SK-MEL-5 (cell line): ENCODE measurements at places on chromosomes 3 and 15. TPM values are rescaled to one million over a fixed set of nuclear protein-coding genes. Genes with fewer than 3 reads are reported as not detected.

Gene TRPM1
- total RNA-seq, result 105 and 109 TPM in 2 replicates

Gene PLSCR4
- total RNA-seq, result 3.2 and 4.5 TPM in 2 replicates

Gene AP3B2
- total RNA-seq, result 0.74 and 1.5 TPM in 2 replicates

Gene SCG3
- total RNA-seq, result 0.37 and 0.67 TPM in 2 replicates

Gene OXTR
- total RNA-seq, result 0.03 and 0.61 TPM in 2 replicates

Gene SLC28A1
- total RNA-seq, result not detected in 2 replicates

Gene SRGAP3
- 2.1 and 3.0 TPM in 2 replicates for total RNA-seq

Gene HHATL
- total RNA-seq, result not detected in 2 replicates

Gene ITIH4
- 0.21 TPM in 1 of 2 replicates, not detected in the other for total RNA-seq

Gene GOLGA6L22
- not detected in 2 replicates for total RNA-seq

- DNase-seq, result no peak
Measured at GRCh38 chr3:71587958-71588357, 4.4 kb upstream of the FOXP1 start.

GRCh38 chr3:149538371-149538770, 63.9 kb downstream of the TM4SF4 start:
- no peak for DNase-seq

DNA sequence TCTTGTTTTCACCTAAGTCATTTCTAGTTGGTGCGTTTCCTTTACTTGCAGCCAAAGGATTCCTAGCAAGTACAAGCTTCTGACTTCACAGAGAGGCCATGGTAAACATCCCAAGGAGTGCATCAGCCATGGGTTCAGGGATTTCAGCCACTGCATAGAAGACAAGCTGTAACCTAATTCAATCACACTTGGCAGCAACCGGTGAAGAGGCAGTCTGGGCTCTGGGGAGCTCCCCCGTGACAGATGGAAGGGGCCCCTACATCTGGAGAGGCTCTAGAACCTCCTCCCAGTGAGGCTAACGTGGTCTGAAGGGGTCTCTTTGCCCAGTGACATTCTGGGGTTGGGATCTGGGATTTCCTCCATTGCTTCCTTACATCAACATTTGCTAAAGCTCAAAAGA, 8.4 kb upstream of the SNRPA1 start:
- no peak for DNase-seq

DNA sequence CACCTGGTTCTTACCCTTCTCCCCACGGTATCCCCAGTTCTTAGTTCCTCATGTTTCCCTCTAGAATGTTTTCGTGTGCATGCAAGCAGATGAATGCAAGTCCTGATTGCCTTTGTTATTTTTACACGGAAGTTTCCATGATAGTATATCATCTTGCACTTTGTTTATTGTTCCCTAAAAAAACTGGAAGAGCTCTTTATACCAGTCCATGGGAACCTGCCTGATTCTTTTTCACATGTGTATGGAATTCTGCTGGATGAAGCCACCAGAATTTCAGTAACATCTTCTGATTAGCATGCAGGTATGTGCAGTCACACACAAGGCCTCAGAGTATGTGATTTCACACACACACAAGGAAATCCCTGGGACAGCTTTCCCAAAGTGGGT, 16.0 kb upstream of the LRRK1 start:
- no peak for DNase-seq

GRCh38 chr3:65996589-65996988, 42.1 kb downstream of the MAGI1 start:
- no peak for DNase-seq

DNA sequence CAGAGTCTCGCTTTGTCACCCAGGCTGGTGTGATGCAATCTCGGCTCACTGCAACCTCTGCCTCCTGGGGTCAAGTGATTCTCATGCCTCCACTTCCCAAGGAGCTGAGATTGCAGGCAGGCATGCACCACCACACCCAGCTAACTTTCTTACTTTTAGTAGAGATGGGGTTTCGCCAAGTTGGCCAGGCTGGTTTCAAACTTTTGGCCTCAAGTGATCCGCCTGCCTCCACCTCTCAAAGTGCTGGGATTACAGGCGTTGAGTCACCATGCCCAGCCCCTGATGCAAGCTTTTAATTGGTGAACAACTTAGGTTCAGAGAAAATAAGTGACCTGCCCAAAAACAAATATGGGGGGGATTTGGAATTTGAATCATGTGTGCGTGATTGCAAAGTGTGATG, 246.2 kb downstream of the LRTM1 start:
- DNase-seq, result no peak

- DNase-seq, result no peak
Measured at GRCh38 chr3:28669870-28670269, 321.2 kb upstream of the AZI2 start.

- no peak for DNase-seq
Measured at GRCh38 chr15:95446854-95447253, 883.6 kb upstream of the NR2F2 start.

DNA sequence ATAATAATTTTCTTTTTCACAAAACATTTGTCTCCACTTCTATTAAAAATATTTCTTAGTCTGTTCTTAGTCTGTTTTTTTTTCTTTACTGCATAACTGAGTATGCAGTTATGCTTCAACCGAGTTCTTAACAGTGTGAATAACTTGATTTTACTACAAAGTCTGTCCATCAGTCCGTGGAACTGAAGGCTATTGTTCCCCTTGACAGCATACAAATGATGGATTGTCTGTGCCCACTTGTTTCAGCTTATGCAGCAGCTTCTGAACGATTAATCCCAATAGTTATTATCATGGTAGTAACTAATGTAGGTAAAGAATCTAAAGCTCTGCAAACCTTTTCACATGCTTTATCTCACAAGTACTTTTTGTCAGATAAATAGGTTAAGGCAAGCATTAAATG, 150.7 kb downstream of the SSR3 start:
- DNase-seq, result peak; percentile 13

- DNase-seq, result no peak
Measured at GRCh38 chr3:161064413-161064812, 40.7 kb downstream of the B3GALNT1 start.

GRCh38 chr3:172634948-172635347, 75.9 kb downstream of the NCEH1 start:
- no peak for DNase-seq

GRCh38 chr3:24363242-24363641, 131.4 kb downstream of the THRB start:
- no peak for DNase-seq

- DNase-seq, result no peak
Measured at GRCh38 chr3:190541560-190541959, 27.7 kb downstream of the IL1RAP start.

DNA sequence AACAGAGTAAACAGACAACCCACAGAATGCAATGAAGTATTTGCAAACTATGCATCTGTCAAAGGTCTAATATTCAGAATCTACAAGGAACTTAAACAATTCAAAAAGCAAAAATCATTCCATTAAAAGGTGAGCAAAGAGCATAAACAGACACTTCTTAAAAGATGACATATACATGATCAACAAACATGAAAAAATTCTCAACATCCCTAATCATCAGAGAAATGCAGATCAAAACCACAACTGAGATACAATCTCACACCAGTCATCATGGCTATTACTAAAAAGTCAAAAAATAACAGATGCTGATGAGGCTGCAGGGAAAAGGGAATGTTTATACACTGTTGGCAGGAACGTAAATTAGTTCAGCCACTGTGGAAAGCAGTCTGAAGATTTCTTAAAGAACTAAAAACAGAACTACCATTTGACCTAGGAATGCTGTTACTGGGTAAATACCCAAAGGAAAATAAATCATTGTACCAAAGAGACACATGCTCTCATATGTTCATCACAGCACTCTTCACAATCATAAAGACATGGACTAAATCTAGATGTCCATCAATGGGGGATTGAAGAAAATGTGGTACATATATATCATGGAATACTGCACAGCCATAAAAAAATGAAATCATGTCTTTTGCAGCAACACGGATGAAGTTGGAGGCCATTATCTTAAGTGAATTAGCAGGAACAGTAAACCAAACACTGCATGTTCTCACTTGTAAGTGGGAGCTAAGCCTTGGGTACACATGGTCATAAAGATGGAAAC, 393.3 kb upstream of the CBLB start:
- DNase-seq, result no peak

GRCh38 chr3:184633237-184633579, 71.6 kb downstream of the EPHB3 start:
- no peak for DNase-seq

- no peak for DNase-seq
Measured at GRCh38 chr3:143120716-143121240, 1.2 kb downstream of the CHST2 start.

DNA sequence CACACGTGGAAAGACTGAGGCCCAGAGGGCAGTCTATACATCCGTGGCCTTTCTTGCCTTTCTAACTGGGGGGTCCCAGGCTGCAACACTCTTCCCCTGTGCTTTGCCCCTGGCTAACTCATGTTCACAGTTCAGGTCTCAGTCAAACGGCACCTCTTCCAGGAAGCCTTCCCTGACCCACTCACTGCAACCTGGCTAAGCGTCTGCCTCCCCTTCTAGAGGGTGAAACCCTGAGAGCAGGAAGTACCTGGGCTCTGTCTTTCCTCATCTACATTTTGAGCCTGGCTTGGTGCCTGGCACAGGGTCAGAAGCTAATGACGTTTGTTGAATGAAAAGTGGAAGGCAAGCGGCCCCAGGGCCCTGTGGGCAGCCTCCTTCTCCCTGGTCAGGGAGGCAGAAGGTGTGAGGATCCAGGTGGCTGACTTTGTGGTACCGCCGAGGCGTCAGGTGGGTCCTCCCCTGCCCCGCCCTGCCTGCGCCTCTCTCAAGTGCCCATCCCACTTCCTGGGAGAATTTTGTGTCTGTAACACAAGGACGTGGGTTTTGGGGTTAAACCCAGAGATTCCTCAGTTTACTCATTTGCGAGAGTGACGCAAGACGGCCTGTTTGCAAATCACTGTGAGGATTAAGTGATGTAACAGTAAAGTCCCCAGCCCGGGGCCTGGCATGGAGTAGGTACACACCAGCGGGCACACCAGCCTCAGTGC, 32.1 kb downstream of the DNASE1L3 start:
- DNase-seq, result no peak

DNA sequence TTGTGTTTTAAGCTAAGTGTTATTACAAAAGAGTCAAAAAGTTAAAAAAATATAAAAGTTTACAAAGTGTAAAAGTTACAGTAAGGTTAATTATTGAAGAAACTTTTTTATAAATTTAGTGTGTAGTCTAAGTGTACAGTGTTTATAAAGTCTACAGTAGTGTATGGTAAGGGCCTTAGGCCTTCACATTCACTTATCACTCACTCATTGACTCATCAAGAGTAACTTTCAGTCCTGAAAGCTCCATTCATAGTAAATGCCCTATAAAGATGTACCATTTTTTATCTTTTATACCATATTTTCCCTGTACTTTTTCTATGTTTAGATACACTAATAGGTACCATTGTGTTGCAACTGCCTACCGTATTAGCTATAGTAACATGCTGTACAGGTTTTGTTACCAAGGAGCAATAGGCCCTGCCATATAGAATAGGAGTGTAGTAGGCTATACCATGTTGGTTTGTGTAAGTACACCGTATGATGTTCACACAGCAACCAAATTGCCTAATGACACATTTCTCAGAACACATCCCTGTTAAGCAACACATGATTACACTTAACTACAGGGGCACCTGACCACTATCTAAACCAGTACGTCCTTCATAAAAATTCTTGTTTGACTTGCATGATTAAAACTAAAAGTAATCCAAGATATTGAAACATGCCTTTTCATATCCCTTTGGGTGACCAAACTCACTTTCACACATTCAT, 17.2 kb downstream of the RAD18 start:
- no peak for DNase-seq

GRCh38 chr3:66023229-66023628, 15.5 kb downstream of the MAGI1 start:
- no peak for DNase-seq

- DNase-seq, result peak; percentile 72
Measured at GRCh38 chr3:69948246-69948862, 51.2 kb upstream of the SAMMSON start.
